ENCODE measurements at places on chromosomes 2 and 18. TPM values are rescaled to one million over a fixed set of nuclear protein-coding genes. Genes with fewer than 3 reads are reported as not detected.

Gene SATB2
- 3.8 TPM for total RNA-seq

DNA sequence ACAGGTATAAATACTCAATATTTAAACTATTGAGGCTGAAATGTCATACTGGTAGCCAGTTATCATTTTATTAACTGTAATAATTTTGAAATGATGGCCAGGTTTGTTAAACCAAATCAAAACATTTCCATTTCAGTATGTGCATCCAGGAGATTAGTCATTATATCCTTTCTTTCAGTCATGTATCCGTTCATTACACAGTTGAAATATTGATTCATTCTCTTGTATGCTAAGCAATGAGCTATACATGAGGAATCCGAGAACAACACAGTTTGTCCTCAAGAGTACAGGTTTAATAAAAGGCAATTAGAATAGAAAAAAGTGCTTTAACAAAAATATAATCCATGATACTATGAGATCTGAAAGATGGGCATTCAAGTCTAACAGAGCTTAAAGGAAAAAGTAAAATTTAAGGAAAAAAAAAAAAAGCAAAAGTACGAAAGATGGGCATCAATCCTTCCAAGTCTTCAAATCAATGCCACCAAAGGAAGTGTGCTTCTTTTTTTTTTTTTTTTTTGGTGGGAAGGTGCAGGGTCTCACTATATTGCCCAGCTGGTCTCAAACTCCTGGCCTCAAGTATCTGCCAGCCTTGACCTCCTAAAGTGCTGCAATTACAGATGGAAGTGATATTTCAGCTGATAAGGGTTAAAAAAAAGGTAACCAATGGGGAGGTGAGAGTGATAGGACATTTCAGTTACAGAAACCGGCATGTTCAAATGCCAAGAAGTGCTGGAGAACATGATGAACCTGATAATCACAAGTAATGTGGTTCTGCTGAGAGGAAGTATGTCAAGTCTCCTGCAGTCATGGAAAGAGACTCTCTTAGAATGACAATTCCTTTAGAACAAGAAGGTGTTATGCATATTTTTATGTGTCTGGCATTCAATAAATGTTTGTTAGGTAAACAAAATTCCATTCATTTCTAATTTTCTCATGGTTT lies 35.8 kb downstream of the PUM2 start:
- peaks cover 4% of the 10 kb centered on the region for H3K36me3 ChIP-seq
- H3K4me3 ChIP-seq: no peak overlapping the region
- H3K27ac ChIP-seq: no peak overlapping the region
- no peaks in the 10 kb centered on the region for H3K27me3 ChIP-seq
- no peak for DNase-seq
- no peaks in the 10 kb centered on the region for H3K4me1 ChIP-seq

DNA sequence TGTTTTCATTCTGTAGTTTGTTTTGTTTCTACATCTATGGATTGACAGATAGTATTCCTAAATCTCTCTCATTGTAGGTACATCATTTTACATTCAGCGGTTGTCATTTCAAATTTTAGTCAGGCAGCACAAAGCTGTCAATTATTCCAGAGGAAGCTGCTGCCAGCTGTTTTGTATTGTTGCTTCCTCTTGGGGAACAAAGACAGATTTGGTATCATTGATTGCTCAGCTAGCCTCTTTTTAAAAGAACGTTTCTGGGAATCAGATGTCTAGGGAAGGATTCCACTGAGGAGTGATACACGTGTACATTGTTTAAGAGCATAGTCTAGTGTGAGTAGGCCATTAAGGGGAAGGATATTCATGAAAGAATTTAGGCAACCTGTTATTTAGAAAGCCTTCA lies 145.8 kb downstream of the AGPS start:
- no peaks in the 10 kb centered on the region for H3K27me3 ChIP-seq
- peaks cover 7% of the 10 kb centered on the region for H3K4me1 ChIP-seq
- DNase-seq: no peak
- no peaks in the 10 kb centered on the region for H3K36me3 ChIP-seq

GRCh38 chr2:180240774-180241173 lies 233.7 kb upstream of the CWC22 start:
- no peaks in the 10 kb centered on the region for H3K4me1 ChIP-seq
- DNase-seq: no peak
- H3K27me3 ChIP-seq: no peaks in the 10 kb centered on the region

DNA sequence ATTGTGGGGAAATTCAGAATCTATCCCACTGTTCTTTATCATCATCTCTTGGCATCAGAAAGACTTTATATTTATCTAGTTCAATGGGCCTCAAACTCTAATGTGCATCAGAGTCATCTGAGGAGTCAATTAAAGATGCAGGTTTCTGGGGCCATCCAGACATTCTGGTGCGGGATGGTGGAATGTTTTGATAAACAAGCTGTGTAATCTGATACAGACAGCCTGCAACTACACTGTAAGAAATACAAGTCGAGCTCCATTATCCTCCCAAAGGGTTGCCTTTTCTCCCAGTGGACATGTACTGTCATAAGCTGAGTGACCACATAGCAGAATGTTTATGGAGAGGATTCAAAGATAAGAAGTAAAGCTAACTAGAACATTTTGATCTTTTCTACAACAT lies 515.3 kb upstream of the DCC start:
- no peak for DNase-seq
- H3K27me3 ChIP-seq: no peaks in the 10 kb centered on the region
- H3K4me3 ChIP-seq: no peak overlapping the region
- no peak overlapping the region for H3K27ac ChIP-seq
- no peaks in the 10 kb centered on the region for H3K4me1 ChIP-seq

DNA sequence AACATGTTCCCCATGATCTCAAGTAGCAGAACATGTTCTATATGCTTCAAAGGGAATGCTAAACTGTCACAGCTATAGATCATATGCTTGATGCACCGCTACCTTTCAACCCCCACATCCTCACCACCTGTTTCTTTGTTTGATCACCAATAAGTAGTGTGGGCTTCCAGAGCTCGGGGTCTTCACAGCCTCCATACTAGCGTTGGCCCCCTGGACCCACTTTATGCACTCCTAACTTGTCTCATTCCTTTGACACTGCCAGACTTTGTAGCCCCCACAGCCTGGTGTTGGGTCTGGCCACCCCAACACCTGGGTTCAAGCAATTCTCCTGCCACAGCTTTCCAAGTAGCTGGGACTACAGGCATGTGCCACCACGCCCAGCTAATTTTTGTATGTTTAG lies 11.6 kb upstream of the RBM44 start:
- no peak for DNase-seq
- peaks cover 31% of the 10 kb centered on the region for H3K36me3 ChIP-seq
- no peaks in the 10 kb centered on the region for H3K4me1 ChIP-seq
- peaks cover 8% of the 10 kb centered on the region for H3K27me3 ChIP-seq
- no peak overlapping the region for H3K27ac ChIP-seq

- peaks cover 3% of the 10 kb centered on the region for H3K27me3 ChIP-seq
- peaks cover 3% of the 10 kb centered on the region for H3K36me3 ChIP-seq
- H3K4me3 ChIP-seq: no peak overlapping the region
- peaks cover 13% of the 10 kb centered on the region for H3K4me1 ChIP-seq
- H3K27ac ChIP-seq: no peak overlapping the region
Measured at GRCh38 chr2:11753452-11753885, 7.0 kb downstream of the LPIN1 start.

- no peaks in the 10 kb centered on the region for H3K27me3 ChIP-seq
- no peak overlapping the region for H3K4me3 ChIP-seq
- H3K4me1 ChIP-seq: no peaks in the 10 kb centered on the region
- no peaks in the 10 kb centered on the region for H3K36me3 ChIP-seq
Measured at GRCh38 chr2:43379494-43379893, 153.1 kb upstream of the ZFP36L2 start.

GRCh38 chr2:178909507-178909906 lies 102.3 kb upstream of the TTN start:
- no peak overlapping the region for H3K4me3 ChIP-seq
- no peak overlapping the region for H3K27ac ChIP-seq
- no peaks in the 10 kb centered on the region for H3K36me3 ChIP-seq
- H3K4me1 ChIP-seq: no peaks in the 10 kb centered on the region
- no peak for DNase-seq

DNA sequence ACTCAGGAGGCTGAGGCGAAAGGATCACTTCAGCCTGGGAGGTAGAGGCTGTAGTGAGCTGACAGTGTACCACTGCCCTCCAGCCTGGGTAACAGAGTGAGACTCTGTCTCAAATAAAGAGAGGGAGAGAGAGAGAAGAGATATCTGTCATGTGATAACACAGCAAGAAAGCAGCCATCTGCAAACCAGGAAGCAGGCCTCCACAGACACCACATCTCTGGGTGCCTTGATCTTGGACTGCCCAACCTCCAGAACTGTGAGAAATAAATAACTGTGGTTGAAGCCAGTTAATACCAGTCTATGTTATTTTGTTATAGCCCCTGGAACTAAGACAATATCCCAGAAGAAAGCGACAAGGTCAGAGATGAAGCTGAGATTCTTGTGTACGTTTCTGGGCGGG lies 2.6 kb upstream of the CCDC68 start:
- H3K4me1 ChIP-seq: peaks cover 4% of the 10 kb centered on the region
- H3K36me3 ChIP-seq: no peaks in the 10 kb centered on the region
- no peaks in the 10 kb centered on the region for H3K27me3 ChIP-seq

GRCh38 chr2:113826346-113827285 lies 63.3 kb upstream of the ACTR3 start:
- peaks cover 6% of the 10 kb centered on the region for H3K4me1 ChIP-seq
- no peak for DNase-seq
- no peak overlapping the region for H3K27ac ChIP-seq
- H3K4me3 ChIP-seq: no peak overlapping the region
- H3K27me3 ChIP-seq: no peaks in the 10 kb centered on the region

Gene SP140
- total RNA-seq: not detected

DNA sequence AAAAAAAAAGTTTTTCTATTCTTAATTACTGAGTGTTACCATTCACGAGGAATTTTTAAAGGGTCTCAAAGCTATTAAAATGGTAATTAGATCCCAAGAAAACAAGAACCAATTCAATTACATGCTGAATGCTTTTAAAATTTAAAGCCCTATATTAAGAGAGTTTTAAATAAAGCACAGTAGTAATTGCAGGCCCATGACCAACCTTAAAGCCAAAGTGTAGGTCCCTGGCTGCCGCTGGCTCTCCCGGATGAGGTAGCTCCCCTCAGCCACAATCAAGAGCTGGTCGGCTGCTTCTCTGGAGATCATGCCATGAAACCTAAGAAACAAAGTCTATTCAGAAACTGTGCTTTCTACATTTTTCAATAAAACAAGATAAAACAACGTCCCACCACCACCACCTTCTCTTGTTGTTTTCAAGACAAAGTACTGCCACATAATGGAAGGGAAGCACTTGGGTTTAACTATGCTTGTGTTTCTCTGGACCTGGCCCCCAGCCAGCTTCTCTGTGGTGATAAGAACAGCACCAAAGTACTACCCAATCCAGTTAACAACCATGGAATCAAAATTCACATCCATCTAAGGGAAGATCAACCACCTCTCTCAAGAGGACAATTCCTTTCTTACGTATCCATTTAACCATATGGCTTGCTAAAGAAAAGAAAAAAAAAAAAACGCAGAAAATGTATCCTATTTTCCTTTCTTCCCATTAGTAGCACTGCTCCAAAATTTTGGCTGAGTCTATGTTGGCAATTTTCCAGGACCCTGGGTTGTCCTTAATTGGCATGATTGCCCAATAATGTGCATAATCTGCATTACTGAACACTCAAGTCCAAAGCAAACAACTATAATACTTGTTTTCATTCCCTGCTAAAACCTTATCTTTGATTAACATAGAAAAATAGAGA lies 90.1 kb downstream of the CHN1 start:
- no peak overlapping the region for H3K27ac ChIP-seq
- peaks cover 10% of the 10 kb centered on the region for H3K36me3 ChIP-seq
- H3K4me3 ChIP-seq: no peak overlapping the region
- H3K4me1 ChIP-seq: peaks cover 2% of the 10 kb centered on the region

DNA sequence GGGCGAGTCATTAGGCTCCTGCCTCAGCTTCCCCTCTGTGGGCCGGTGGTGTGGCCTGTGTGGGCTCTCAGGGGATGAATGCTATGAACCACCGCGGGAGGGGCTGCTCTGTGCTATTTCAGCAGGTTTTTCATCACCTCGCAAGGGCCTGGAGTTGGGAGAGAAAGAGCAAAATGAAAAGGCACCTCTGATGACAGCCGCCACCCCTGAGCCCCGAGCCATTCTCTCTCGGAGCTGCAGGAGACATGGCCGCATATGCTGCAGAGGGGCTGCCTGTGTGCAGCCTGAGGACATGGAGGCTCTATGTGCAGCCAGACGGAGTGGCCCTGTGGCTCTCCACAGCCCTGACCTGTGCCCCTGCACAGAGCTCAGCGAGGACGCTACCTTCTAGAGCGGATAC lies 96.2 kb upstream of the CTDP1 start:
- peaks cover 5% of the 10 kb centered on the region for H3K4me1 ChIP-seq
- H3K27ac ChIP-seq: no peak overlapping the region
- H3K4me3 ChIP-seq: no peak overlapping the region
- peaks cover 11% of the 10 kb centered on the region for H3K27me3 ChIP-seq
- DNase-seq: no peak
